Caco-2 (cell line): ENCODE measurements at places on chromosomes 11 and 22. TPM values are rescaled to one million over a fixed set of nuclear protein-coding genes. Genes with fewer than 3 reads are reported as not detected.

Gene CLMP
- 44.0 and 58.9 TPM in 2 replicates for total RNA-seq

Gene TCN1
- not detected in 2 replicates for total RNA-seq

Gene STX3
- 178 and 181 TPM in 2 replicates for total RNA-seq

Gene TMEM45B
- 58.2 and 60.0 TPM in 2 replicates for total RNA-seq

Gene HMGXB4
- total RNA-seq, result 22.3 and 22.6 TPM in 2 replicates

- no peak for DNase-seq
- H3K36me3 ChIP-seq, result no peaks in the 10 kb centered on the region
- H3K4me3 ChIP-seq, result no peak overlapping the region
Measured at GRCh38 chr22:22144858-22145257, 99.7 kb upstream of the VPREB1 start.

DNA sequence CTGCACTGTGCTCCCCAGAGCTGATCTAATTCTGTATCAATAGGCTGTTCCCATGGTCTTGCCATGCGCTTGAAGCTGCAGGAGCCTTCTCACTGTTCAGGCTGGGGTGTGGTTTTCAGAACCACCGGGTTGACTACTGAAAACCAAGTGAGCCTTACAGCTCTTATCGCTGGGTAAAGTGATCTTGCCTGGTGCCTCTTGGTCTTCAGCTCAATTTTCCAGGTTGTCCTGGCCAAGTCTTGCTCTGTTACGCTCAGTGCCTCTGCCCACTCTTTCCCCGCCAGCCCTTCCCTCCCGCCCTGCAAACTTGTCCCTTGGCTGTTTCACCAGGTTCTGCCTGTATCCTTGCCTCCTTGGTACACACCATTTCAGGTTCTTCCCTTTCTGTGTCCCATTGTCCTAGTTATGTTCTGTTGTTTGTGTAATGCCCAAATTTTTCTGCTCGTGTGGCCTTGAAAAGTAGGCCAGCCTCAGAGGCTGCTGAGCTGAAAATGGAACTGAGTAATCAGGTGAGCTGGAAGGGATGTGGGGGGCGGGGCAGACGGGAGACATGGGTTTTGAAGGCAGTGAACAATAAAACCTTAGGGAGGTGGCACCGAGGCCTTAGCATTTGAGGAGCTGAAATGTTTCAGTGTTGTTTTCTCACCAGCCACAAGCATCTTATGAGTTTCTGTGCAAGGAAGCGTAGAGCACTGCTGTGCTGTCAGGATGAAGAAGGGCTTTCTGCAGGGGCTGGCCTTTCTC, 11.2 kb downstream of the PEX26 start:
- H3K36me3 ChIP-seq, result peaks cover 2% of the 10 kb centered on the region; the same call in 1 of the 2 replicates
- H3K4me1 ChIP-seq, result 0 out of 2 replicates have a peak, but pooled peaks cover 5% of the 10 kb centered on the region
- H3K4me3 ChIP-seq, result no peak overlapping the region
- DNase-seq, result no peak
- no peaks in the 10 kb centered on the region for H3K27me3 ChIP-seq

DNA sequence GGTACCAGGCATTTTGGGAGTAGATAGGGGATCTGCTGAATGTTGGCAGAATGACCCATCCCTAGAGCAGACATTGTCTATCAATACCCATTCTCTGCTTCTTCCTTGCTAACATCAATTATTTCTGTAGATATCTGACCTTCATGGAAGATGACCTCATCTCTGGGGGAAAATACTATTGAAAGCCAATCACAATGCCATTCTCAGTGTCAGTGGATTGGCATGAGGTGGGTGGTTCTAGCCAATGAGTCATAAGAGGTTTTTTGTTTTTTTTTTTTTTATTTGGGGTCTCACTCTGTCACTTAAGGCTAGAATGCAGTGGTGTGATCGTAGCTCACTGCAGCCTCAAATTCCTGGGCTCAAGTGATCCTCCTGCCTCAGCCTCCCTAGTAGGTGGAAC, 42.5 kb downstream of the SNX19 start:
- H3K36me3 ChIP-seq, result peaks cover 7% of the 10 kb centered on the region
- H3K27ac ChIP-seq, result no peak overlapping the region
- no peak overlapping the region for H3K4me3 ChIP-seq
- no peaks in the 10 kb centered on the region for H3K27me3 ChIP-seq
- DNase-seq, result no peak
- no peaks in the 10 kb centered on the region for H3K4me1 ChIP-seq

GRCh38 chr22:42912059-42912458, 55.0 kb upstream of the ARFGAP3 start:
- H3K27me3 ChIP-seq, result no peaks in the 10 kb centered on the region
- DNase-seq, result no peak
